ENCODE measurements at places on chromosomes 2 and 18.

GRCh38 chr18:50726960-50727589, 92.7 kb downstream of the MRO start:
- DNase-seq, result no peak

DNA sequence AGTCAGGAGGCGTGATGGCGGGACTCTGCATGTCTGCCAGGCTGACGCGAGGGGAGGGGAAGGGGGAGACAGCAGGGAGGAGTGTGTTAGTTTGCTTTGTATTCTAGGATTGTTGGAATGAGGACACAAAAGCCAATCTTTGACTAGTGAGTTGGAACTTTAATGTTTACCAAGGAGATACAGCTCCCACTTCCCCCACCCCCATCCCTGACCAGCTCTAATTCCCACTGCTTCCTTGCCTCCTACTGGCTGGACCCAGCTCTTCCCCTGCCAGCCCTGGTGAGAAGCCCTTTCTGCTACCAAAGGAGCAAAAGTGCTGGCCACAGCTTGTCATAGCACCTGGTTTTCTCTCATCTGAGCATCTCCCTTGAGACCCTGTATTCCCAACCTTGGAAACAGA, 84.5 kb downstream of the CELF4 start:
- no peak for DNase-seq

DNA sequence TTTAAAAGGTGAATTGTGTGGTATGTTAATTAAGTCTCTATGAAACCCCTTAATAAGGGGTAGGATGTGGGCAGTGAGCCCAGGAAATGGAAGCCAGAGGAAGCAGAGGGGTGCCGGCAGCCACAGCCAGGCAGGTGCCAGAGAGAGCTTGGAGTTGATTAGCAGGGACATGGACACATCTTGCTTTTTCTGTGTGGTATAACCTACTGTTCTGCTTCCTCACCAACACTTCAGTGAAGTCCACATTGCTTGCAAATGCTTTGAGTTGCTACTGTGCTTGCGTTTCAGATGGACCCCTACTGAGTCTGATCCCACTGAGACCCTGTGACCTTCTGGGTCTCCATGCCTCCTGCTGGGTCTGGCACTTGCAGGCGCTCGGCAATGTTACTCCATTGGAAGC, 30.3 kb upstream of the ARHGEF4 start:
- no peak for DNase-seq

DNA sequence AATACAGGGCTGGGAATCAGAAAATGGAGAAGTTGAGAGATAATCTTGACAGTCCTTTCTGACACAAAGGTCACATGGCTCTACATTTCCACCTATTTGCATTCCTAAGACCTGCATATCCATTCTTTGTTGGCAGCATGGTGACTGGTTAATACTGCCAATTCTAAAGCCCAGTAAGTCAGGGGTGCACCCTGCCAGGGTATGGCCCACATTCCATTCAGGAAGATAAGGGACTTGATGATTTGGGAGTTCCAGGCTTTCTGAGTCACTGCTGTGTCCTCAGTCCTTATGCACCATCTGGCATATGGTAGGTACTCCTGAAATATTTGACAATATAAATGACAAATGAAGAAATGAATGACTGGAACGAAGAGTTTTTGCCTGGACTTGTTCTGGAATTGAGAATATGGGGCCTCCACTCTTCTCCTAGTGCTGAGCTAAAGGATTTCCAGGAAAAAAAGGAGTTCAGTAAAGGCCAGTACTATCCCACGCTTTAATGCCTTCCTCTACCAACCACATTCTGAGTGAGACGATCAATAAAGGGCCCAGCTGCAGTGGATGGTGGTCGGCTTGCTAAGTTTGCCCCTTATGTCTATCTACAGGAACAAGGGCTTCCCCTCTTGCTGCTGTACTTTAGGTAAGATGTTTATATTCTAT, 31.7 kb upstream of the EIF2AK3 start:
- DNase-seq, result no peak

- no peak for DNase-seq
These were observed 332.4 kb upstream of the KYNU start for GRCh38 chr2:142545036-142545435.

DNA sequence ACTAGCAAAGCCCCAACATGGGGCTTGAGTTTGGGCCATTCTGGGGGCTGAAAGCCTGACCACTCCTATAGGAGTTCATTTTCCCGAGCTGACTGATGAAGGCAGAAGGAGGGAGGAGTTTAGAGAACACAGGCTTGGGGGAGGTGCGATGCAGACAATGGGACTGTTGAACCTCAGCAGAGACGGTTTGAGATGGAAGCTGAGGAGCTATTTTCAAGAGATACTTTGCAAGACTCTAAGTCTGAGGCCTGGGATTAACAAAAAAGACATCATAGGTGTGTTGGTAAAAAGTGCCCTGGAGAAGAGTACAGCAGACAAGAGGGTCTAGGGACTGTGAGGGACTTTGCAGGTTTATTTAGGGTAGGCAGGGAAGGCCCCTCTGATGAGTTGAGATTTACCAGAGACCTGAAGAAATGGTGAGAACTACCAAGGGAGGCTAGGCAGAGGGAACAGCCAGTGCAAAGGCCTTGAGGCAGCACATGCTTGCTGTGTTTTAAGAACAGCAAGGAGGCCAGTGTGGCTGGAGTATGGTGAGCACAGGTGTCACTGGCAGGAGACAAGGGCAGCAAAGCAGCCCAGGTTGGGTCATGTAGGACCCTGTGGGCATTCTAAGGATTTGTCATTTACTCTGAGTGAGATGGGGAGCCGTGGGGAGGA, 31.6 kb downstream of the PCBP1 start:
- no peak for DNase-seq

GRCh38 chr2:54952425-54952824, 97.8 kb downstream of the RTN4 start:
- no peak for DNase-seq

GRCh38 chr2:45938649-45939511, 287.4 kb downstream of the PRKCE start:
- peak; percentile 94 for DNase-seq

- DNase-seq, result no peak
These were observed 9.2 kb upstream of the KYNU start for GRCh38 chr2:142868229-142868762.

- no peak for DNase-seq
These were observed 142.1 kb downstream of the PTH2R start for GRCh38 chr2:208548700-208549099.

DNA sequence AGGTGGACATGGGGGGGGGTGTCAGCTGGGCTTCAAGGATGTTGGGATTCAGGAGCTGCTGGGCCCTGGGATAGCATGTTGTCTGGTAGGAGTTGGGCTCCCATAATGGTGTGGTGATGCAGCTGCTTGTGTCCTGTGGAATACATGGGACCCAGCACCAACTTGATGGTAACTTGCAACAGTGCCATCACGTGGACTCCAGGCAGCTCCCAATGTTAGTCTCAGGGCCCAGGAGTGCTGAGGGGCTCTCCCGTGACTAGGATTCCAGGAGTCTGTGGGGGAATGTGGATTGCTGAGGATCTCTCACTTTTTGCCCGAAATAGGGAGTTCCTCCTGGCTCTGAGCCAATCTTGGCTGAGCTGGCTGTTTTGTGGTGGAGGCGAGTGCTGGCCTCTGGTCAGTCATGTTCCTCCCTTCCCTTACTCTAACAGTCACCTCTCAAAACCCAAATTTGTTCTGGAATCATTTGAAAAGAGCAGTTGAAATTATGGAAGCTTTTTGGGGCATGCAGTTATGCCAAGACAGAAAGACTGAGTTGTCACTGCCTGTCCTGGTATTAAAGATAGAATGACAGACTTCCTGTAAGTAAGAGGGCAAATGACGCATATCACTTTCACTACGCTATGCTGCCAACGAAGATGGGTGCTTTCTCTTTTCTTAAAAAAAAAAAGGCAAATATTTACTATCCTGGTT, 607.1 kb downstream of the ADCYAP1 start:
- DNase-seq, result no peak

DNA sequence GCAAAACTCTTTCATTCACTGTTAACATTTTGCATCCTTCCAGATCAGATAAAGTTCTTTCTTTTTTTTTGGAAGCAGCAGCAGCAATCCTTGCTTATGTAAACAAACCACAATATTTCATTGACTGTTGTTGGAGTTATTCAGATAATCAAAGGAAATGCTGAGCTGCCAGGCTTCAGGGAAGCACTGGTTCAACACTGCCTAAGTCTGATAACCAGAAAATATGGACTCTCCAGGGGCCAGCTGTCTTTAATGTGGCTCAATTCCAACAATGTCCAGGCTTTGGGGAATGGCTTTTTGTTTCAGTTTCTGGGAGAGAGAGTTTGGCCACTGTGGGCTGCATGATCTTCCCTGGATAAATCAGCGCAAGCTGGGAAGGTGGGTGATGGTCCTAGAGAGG, 354.3 kb downstream of the AKAIN1 start:
- no peak for DNase-seq

- DNase-seq, result peak; percentile 70
These were observed at the start of gene KCTD18 for GRCh38 chr2:200509612-200510433. Gene KCTD18 (minus strand): TSS chr2:200510068. CDS start chr2:200507016, 3,052 bp downstream.

DNA sequence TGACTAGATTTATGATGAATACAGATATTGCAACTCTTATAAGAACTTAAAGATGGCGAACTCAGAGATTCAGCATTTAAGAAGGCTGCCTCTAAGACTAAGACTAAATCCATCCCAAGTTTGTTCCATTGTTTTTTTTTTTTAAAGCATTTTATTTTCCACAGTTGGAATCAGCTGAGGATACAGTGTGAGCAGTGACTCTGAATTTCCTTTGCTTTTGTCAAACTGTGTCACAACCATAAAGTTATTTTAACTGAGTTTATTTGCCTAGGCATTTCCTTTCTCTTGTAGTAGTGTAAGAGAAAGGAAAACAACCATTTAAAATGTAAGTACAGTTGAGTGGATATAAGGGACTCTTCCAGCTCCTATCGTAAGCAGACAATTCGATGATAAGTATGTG, 63.9 kb downstream of the ZEB2 start:
- no peak for DNase-seq

DNA sequence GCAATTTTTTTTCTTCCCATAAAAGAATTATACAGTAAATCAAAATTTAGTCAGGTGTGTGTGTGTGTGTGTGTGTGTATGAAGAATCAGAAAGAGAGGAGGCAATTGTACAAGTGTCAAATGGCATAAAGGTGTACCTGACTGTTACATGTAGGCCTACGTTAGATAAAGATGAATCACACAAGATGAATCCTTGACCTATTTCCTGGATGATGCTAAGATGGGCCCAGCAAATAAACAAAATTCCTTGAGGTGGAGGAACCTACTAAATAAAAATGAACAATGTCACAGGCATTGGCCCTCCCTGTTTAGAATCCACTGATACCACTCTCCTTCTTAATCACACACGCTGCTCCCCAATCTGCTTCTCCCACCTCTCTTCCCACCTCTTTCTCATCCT, 79.7 kb upstream of the LRATD1 start:
- no peak for DNase-seq

GRCh38 chr2:233462202-233462785, 104.3 kb downstream of the USP40 start:
- DNase-seq, result no peak

DNA sequence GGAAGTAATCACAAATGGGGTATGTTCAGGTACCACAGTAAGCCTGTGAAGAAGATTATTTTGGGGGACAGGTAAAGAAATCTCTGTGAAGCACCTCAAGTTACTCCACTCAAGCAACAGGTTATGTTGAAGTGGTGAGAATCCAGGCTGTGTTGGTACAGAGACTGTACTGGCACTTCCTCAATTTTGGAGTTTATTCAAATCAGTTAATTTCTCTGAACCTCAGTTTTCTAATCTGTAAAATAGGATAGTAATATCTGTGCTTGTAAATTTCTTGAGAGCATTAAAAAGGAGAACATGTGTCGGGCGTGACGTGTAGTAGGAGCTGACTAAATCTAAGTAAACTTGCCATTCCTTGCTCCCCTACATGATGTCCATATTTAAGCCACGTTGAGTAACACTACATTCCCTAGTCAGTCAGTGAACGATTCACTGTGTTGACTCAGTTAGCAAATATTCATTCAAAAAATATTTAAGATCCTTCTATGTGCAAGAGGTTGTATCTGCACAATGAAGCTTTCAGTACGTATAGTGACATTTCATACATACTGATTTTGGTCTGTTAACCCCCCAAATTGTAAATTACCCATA, 504.2 kb downstream of the ZEB2 start:
- DNase-seq, result peak; percentile 38

GRCh38 chr2:237201461-237202287, 116.0 kb downstream of the COPS8 start:
- no peak for DNase-seq

- DNase-seq, result no peak
These were observed 31.5 kb downstream of the EHBP1 start for GRCh38 chr2:62736899-62737559.

- no peak for DNase-seq
These were observed 86.9 kb upstream of the COPS8 start for GRCh38 chr2:236998758-236999157.

DNA sequence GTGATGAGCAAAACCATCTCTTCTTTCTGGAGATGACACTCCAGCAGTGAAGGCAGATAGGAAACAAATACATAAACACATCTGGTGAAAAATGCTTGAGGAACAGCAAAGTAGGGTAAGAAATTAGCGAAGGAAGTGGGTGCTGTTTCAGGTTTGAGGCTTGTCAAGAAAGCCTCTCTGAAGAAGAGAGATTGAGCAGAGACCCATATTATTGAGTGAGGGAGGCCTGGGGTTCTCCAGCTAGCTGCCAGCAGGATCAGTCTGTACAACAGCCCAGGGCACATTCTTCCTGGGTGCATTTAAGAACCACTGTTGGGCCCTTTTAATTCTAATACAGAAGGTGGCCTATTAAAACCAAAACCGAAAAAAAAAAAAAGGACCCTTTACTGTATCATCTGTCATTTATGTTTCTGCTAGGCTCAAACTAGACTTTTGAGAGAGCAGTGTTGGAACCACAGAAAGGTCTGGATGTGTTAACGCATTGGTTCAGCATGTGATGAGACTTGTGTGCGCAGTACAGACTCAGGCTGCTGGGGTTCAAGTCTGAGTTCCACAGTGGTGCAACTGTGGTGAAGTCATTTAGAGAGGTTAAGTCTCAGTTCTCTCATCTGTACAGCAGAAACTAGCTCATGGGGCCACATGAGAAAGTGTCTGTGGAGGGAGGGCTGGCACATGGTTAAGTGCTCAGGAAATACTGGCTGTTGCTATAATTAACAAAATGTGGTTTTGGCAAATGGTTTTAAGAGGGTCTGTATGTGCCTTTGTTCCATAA, 28.9 kb downstream of the MGAT5 start:
- no peak for DNase-seq

DNA sequence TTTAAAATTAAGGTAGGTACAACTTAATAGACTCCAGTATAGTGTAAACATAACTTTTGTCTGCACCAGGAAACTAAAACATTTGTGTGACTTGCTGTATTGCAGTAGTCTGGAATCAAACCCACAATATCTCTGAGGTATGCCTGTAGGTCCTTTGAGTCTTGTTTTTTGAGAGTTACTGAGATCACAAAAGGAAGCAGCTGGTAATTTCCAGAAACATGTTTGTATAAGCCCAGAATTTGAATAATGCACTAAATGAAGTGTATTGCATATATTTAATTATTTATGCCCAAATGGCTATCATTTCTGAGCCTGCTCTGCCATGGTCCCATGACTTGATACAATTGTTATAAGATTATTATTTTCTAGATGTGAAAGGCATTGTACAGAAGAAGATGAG, 143.3 kb upstream of the LYPD6 start:
- no peak for DNase-seq

GRCh38 chr2:149737896-149738295, 150.3 kb upstream of the MMADHC start:
- DNase-seq, result no peak

- DNase-seq, result no peak
These were observed 214.1 kb downstream of the HDAC4 start for GRCh38 chr2:239186516-239187357.
